IPS DF 6.9 (cell line): ENCODE measurements at places on chromosomes 12 and 14.

- H3K4me3 ChIP-seq = no peak overlapping the region
- H3K4me1 ChIP-seq = no peaks in the 10 kb centered on the region
- no peaks in the 10 kb centered on the region for H3K27me3 ChIP-seq
- no peaks in the 10 kb centered on the region for H3K36me3 ChIP-seq
- DNase-seq = no peak
- H3K27ac ChIP-seq = no peak overlapping the region
Observed at GRCh38 chr14:58119381-58119780, 32.6 kb downstream of the ARMH4 start.

DNA sequence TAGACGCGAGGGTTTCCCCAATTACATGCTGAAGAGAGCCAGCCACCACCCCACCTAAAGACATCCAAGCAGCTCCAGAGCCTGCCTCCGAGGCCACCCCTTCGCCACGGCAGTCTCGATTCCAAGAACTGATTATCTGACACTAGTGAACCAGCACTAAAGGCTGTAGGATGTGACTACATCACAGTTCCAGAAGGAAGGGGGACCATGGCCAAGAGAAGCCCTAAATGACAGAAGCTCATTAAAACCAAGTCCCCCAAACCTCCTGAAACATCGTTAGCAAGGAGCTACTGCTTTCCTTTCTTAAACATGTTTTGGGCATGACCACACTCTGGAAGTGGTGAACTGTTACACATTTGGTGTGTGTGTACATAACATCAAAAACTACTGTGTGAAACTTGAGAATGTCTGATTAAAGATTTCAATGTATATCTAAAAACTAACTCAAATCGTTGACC lies 88.2 kb downstream of the DUSP16 start:
- H3K36me3 ChIP-seq = peaks cover 9% of the 10 kb centered on the region; the same call in 1 of the 2 replicates
- H3K27ac ChIP-seq = no peak overlapping the region
- H3K4me3 ChIP-seq = no peak overlapping the region
- H3K27me3 ChIP-seq = no peaks in the 10 kb centered on the region
- DNase-seq = no peak

DNA sequence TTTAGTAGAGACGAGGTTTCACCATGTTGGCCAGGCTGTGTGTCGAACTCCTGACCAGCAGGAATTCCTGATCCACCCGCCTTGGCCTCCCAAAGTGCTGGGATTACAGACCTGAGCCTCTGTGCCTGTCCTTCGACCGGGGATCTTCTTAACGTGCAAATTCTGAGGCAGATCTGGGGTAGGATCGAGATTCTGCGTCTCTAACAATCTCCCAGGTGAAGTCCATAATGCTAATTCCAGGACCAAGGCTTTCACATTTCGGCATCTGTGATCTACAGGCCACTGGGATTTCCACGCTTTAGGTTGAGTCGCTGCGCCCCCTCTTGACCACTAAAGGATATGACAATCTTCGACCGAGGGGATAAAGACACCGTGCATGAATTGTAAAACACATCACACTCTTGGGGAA lies 24.8 kb downstream of the FOS start:
- H3K4me3 ChIP-seq = no peak overlapping the region
- DNase-seq = no peak
- H3K27ac ChIP-seq = no peak overlapping the region
- H3K27me3 ChIP-seq = no peaks in the 10 kb centered on the region
- H3K36me3 ChIP-seq = no peaks in the 10 kb centered on the region
- no peaks in the 10 kb centered on the region; the same call in 1 of the 2 replicates for H3K4me1 ChIP-seq

GRCh38 chr14:68208218-68208617 lies 388.6 kb downstream of the RAD51B start:
- H3K27ac ChIP-seq = no peak overlapping the region
- no peaks in the 10 kb centered on the region for H3K36me3 ChIP-seq
- no peak overlapping the region for H3K4me3 ChIP-seq
- H3K4me1 ChIP-seq = peaks cover 1% of the 10 kb centered on the region; the same call in 1 of the 2 replicates

- no peak overlapping the region for H3K27ac ChIP-seq
- H3K4me3 ChIP-seq = no peak overlapping the region
- no peaks in the 10 kb centered on the region for H3K36me3 ChIP-seq
- peaks cover 5% of the 10 kb centered on the region; the same call in 1 of the 2 replicates for H3K4me1 ChIP-seq
Observed at GRCh38 chr14:85535991-85536832, 6.3 kb downstream of the FLRT2 start.

DNA sequence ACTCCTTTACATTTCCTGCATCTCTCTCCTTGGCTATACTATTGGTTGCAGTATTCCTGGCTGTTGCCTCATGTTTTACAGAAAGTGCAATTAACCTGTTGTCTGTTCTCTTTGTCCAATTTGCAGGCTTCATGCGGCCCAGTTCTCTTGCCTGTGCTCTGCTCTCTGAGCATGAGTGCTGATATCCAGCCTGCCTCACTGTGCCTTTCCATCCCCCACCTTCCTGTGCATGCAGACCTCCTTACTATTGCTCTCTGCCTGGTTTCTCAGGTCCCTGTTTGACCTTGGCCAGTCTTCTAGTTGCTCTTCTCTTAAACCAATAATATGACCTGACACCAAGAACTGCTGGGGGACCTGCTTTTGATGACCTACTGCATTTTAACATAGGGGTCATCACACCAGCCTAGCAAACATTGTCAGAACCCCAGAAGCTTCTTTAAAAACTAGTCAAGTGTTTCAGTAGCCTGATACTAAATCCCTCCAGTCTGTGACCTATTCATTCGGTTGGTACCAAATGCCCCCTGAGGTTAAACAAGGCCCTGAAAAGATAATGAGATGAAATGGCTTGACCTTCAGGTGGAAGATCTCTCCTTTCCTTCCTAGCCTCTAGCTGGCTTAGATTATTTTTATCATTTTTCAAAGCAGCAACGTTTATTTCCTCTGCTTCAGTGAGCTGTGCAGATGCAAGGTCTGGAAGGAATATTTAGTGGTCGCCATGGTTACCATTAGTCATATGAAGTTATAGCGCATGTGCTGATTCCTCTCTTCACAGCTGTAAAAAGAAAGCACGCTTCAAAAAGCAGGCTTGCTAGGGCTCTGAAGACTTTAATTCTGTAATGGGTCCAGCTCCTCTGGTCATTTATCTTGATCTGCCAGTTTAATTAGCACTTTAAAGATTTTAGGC lies 216.5 kb downstream of the PHLDA1 start:
- H3K27ac ChIP-seq = no peak overlapping the region
- no peaks in the 10 kb centered on the region for H3K27me3 ChIP-seq
- H3K36me3 ChIP-seq = no peaks in the 10 kb centered on the region
- DNase-seq = no peak

DNA sequence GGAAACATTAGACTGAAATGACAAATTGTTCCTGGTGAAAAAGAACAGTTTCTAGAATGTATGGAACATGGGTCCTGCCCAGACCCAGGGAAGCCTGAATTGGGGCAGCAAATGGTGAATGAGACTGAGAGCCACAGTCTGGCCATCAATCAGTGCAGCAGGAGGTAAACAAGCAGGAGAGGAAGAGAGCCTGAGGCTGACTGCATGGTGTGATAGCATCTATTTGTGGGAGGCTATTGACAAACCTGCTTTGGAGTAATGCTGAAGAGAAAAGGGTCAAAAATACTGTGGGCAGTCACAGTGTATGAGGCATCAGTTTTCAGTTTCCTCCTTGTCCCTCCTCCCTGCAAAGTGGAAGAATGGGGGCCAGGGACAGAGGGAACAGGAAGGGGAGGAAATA lies 136.8 kb downstream of the ANKS1B start:
- H3K4me1 ChIP-seq = no peaks in the 10 kb centered on the region
- no peaks in the 10 kb centered on the region for H3K27me3 ChIP-seq
- no peak overlapping the region for H3K27ac ChIP-seq
- DNase-seq = no peak
- no peak overlapping the region for H3K4me3 ChIP-seq

DNA sequence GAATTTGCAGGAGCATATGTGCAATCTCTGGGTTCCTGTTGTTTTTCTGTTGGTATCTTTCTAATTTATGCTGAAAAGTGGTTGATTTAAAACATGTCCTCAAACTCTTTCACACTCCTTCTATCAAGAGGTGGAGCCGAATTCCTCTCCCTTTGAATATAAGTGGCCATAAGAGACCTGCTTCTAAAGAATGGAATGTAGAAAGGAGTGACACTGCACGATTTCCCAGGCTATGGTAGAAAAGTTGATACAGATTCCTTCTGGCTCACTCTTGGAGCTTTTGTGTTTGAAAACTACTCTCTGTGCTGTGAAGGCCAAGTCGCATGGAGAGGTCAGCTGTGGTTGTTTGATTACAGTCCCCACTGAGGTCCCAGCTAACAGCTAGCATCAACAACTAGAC lies 613.2 kb downstream of the ETNK1 start:
- no peak overlapping the region for H3K27ac ChIP-seq
- no peak for DNase-seq
- no peaks in the 10 kb centered on the region for H3K36me3 ChIP-seq
- no peaks in the 10 kb centered on the region for H3K4me1 ChIP-seq
- H3K27me3 ChIP-seq = no peaks in the 10 kb centered on the region
- no peak overlapping the region for H3K4me3 ChIP-seq
